Heart right ventricle (tissue), 16 donors: ENCODE measurements at places on chromosomes 11 and 22. TPM values are rescaled to one million over a fixed set of nuclear protein-coding genes. Genes with fewer than 3 reads are reported as not detected.

Gene SCN4B
- polyA plus RNA-seq, result 8.8 TPM

Gene CBLIF
- polyA plus RNA-seq, result not detected

Gene MS4A3
- polyA plus RNA-seq, result not detected

Gene TMEM45B
- not detected for polyA plus RNA-seq

Gene PLAAT2
- polyA plus RNA-seq, result not detected

Gene GSTT2B
- polyA plus RNA-seq, result 25.4 TPM

Gene HPX
- 0.22 TPM for polyA plus RNA-seq

Gene CCDC89
- 0.38 TPM for polyA plus RNA-seq

Gene MFNG
- polyA plus RNA-seq, result 15.8 TPM

Gene CCDC188
- 2.3 TPM for polyA plus RNA-seq

Gene SEZ6L
- polyA plus RNA-seq, result 0.01 TPM

Gene DNAJB7
- not detected for polyA plus RNA-seq

Gene CRYBB3
- polyA plus RNA-seq, result 0.06 TPM

Gene NXPE2
- not detected for polyA plus RNA-seq

Gene SLC22A8
- polyA plus RNA-seq, result not detected

Gene TST
- polyA plus RNA-seq, result 72.5 TPM

Gene LIF
- polyA plus RNA-seq, result 0.45 TPM

Gene FAM227A
- 0.66 TPM for polyA plus RNA-seq

Gene JAM3
- polyA plus RNA-seq, result 12.7 TPM

Gene PIH1D2
- 2.2 TPM for polyA plus RNA-seq

Gene INPP5J
- 14.0 TPM for polyA plus RNA-seq

Gene FIBIN
- 5.1 TPM for polyA plus RNA-seq

Gene CACNA1I
- under 0.01 TPM for polyA plus RNA-seq

Gene ASPHD2
- polyA plus RNA-seq, result not detected

Gene CRYBA4
- not detected for polyA plus RNA-seq

Gene APOL4
- 3.6 TPM for polyA plus RNA-seq

Gene SYT13
- polyA plus RNA-seq, result 0.51 TPM

Gene TMA7B
- not detected for polyA plus RNA-seq

Gene WNT7B
- polyA plus RNA-seq, result not detected

Gene SMC1B
- not detected for polyA plus RNA-seq

Gene TRIM51
- polyA plus RNA-seq, result not detected

Gene TEX12
- not detected for polyA plus RNA-seq

Gene OR1S2
- polyA plus RNA-seq, result not detected

Gene KRTAP5-7
- not detected for polyA plus RNA-seq

Gene ANO3
- 0.07 TPM for polyA plus RNA-seq

Gene HTR3A
- not detected for polyA plus RNA-seq

Gene OR51B5
- not detected for polyA plus RNA-seq

Gene TIMP3
- 173 TPM for polyA plus RNA-seq
